ENCODE measurements at places on chromosomes 2 and 18.
A peak's percentile ranks its signal among the peaks of the same experiment; 100 is the strongest.

DNA sequence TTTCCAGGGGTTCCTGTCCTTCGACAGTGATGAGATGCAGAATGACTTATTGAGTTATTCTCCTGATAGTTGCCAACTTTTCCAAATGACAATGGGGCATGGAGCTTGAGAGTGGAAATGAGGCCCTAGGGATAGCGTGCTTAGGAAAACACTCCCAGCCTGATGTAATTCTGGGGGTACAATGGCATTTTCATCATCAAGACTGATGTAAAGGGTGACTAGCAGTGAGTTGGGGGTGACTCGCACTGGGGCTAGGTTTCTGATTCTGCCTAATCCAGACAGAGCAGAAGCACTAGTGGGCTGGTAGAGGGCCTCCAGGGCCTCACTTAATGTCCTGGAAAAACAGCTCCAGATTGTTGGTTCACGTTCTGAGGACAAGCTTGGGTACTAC lies 34.0 kb upstream of the IL37 start:
- DNase-seq, result no peak

GRCh38 chr2:40483549-40484243 lies 31.8 kb upstream of the SLC8A1 start:
- DNase-seq, result no peak

- no peak for DNase-seq
Measured at GRCh38 chr2:27810455-27810854, 38.9 kb downstream of the MRPL33 start.

DNA sequence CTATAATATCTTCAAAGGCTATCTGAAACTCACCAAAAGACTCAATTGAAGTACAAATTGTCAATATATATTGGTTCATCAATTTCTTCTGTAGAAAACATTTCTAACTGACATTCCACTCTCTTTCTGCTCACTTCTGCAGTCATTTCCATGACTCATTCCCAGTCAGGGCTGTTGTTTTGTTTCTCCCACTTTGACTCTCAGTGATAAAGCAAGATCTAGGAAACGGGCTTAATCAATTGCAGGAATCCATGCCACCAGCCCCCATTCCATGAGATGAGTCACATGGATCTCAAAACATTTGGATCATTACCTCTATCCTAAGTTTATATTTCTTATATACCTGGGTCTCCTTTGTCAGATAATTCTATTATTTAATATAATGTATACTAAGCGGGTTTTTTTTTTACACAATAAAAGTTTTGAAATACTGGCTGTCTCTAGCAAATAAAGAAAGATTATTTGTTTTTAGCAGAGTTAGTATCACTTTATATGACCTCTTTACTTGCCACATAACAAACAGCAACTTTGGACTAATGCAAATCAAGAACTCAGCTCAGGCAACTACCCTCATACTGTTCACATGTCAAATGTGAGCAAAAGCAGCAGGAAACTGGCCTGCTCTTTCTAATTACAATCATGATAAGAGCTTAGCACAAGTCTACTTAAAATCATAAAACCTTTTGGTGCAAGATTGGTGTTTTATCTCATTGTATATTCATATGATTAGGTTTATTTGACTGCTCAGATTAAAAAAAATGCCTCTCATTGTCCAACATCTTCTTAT lies 251.1 kb upstream of the PIK3C3 start:
- no peak for DNase-seq

DNA sequence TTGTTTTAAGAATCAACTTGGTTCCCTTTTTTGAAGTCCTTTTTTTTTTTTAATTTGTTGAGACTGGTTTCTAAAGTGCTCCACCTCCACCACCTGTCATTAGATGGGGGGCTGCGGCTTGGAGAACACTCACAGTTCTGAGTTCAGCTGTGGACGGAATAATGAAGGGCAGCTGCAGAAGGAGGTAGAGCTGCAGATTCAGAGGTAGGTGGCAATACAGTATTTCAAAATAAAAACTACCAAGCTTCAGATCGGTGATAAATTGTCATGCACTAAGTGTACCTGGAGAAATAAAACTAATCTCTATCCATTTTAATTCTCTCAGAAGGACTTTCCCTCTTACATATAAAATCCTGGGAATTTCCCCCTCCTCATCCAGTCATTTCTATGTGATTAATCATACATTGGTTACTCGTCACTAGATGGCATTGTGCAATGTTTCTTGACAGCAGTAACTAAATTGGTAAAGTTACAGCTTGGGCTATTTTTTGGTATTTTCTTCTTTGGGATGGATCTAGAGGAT lies 81.1 kb upstream of the SLC39A10 start:
- DNase-seq, result peak; percentile 44

- DNase-seq, result no peak
Measured at GRCh38 chr18:32683044-32683443, 89.8 kb downstream of the KLHL14 start.

DNA sequence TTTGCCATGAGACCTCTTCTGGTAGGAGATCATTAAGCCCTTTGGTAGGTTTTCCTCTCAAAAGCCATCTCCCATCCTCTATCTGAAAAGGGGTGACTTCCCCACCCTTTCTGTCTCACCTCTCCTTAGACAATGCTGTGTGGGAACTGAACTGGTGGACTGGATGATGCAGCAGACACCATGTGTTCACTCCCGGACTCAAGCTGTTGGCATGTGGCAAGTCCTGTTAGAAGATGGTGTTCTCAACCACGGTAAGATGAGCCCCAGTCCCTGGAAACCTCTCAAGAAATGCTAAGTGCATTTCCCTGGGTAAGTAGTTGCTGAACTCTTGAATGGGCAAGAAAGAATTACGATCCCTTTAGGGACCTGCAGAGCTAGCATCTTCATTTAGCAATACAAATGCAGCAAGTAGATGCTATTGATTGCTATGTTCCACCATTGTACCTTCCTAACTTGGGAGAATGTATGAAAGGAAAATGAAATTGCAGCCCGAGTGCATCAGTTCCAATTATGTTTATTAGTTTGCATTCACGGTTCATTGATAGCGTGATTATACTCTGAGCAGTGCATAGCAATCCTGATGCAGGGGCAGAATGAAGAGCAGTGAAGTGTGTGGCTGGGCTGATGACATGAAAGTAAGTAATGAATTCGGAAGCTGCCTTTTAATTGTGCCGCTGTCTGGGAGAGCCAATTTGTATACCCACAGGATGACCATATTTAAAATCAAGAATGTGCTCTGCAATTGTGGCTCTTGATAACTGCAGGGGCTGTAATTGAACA lies 110.0 kb upstream of the MAP3K20 start:
- DNase-seq, result no peak

DNA sequence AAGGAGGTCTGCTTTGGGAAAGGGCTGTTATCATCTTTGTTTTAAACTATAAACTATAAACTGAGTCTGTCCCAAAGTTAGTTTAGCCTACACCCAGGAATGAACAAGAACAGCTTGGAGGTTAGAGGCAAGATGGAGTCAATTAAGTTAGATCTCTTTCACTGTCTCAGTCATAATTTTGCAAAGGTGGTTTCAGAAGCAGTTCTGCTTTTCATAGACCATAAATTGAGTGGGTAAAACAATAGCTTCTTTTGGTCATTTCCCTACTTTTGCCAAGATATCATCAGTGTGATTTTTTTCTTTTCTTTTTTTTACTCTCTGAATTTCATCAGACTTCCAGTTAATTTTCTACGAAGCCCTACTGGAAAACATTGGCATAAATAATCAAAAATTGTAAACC lies 117.0 kb downstream of the AP1S3 start:
- no peak for DNase-seq

- DNase-seq, result peak; percentile 76
Measured at GRCh38 chr18:80175451-80176204, 66.6 kb downstream of the ADNP2 start.

DNA sequence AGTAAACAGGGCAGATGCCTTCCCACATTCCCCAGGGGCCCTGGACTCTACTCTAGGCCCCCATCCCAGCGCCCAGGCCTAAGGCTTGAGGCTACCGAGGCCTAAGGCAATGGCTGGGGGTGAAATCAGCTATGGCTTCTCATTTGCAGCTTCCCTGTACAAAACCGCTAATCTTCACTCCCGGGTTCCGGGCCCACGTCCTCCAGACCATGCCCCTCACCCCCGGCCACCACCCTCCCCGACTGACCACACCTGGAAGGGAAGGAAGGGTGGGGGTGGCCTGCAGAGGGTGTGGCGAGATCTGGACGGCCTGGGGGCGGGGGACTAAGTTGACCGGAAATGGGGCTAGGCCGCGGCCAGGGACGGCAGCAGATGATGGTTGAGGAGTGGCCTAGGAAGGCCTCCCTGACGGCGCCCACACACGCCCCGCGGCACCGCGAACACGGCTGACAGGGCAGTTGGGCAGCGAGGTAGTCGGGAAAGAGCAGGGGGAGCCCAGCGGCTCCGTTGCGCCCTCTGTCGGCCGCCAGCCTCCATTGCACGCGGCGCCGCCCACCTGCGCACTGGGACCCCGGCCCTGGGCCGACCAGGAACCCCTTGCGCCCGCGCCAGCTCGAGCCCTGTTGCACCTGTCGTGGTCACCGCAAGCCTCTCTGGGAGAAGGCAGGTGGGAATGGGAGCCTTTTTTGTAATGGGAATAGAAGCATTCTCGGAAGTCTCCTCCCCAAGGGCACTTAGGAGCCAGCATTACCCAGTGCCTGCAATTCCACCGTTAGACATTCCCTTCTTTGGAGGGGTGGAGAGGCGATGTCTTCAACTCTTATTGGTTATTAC lies 117.1 kb upstream of the STPG4 start:
- peak; percentile 53 for DNase-seq

DNA sequence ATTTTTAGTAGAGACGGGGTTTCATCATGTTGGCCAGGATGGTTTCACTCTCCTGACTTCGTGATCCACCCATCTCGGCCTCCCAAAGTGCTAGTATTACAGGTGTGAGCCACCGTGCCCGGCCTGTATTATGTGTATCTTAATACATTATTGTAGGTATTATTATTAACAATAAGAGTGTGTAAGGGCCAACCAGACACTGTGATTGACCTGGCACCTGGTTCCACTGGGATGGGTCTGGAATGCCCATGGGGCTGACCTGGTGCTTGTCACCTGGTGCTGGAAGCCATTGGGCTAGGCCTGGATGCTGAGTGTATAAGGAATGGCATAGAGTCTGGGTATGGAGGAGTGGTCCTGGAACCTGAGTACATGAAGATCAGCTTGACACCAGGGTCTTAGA lies 906.9 kb upstream of the TMEFF2 start:
- DNase-seq, result no peak

- DNase-seq, result no peak
Measured at GRCh38 chr2:31563273-31563839, 17.4 kb downstream of the SRD5A2 start.

DNA sequence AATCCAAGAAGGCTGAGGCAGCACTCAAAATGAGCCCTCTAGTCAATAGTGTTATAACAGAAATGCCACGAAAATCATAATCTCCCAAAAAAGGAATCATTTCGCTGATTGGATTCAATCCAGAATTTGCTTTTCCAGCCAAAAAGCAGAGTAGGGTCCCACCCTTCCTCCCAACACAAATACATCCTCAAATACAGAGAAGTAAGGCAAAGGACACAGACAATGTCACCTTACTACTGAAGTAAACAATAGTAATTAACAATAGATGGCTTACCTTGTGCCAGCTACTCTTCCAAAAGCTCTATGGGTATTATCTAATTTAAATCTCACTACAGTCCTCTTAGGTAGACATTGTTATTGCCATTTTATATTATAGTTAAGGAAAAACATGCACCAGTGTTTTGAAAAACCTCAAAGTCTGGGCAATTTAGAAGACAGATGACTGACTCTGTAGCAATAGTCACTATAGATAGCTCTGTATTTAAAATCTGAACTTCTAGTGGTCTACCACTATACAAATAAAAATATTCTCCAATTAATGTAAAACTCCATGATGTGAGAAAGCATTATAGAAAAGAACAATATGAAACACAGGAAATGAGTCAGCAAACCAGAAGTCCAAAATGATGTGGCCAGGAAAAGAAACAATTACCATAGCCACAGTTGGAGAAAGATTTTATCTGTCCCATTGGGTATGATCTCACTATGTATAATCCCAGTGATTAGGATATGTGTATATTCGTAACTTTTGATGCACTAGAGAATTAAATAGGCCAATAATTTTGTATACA lies 305.0 kb upstream of the ERBB4 start:
- DNase-seq, result no peak

DNA sequence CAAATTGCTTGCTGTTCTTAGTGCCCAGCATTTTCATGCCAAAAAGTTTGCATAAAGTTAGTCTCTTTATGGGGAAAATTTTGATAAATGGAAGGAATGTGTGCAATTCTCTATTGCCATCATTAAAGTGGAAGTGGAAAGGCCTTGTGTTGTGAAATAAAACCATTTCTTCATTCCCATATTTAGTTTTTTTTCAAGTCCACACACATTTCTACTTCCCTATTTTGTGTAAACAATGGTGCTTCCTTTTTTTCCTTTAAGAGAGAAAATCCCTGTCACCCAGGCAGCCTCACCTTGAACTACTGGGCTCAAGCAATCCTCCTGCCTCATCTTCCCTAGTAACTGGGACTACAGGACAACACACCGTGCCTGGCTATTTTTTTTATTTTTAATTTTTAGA lies 42.3 kb upstream of the NCOA1 start:
- DNase-seq, result no peak

GRCh38 chr2:55887901-55888624 lies 35.5 kb downstream of the EFEMP1 start:
- no peak for DNase-seq

DNA sequence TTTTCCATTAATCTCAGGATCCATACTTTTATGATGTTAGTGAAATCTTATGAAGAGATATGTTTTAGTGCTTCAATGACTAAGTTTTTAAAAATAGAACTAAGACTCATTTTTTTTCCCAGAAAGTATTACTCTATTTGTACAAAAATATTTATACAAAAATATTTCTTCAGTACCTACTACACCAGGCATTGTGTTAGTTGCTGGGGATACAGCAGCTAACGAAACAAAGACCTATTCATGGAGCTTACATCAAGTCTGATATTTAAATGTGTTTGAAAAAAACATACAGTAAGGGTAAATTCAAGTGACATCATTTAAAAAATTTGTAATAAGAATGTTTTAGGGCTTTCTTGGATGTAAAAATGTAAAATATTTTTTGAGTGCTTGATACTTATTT lies 11.6 kb downstream of the VAPA start:
- no peak for DNase-seq

- no peak for DNase-seq
Measured at GRCh38 chr2:142926445-142926844, 49.0 kb downstream of the KYNU start.

GRCh38 chr2:160838691-160839090 lies 321.5 kb upstream of the TANK start:
- no peak for DNase-seq

- no peak for DNase-seq
Measured at GRCh38 chr2:64283006-64283570, 138.9 kb upstream of the PELI1 start.

DNA sequence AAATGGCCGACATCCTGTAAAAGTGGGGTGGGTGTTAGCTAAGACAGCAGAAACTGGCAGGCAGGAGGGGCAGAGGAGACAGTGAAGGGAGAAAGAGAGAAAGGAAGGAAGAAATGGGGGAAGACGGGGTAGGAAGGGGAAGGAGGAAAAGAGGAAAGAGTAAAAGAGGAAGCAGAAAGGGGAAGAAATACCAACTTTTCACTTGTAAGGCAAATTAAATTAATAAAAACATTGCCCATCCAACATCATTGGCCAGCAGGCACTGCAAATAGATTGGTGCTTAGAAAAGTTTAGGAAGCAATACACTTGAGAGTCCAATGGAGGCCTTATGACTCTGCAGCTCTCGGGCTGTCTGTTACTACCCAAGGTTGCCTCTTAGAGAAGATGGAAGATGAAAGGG lies 116.7 kb downstream of the TNS1 start:
- no peak for DNase-seq

Data from activated CD8-positive, alpha-beta T cell treated with anti-CD3 and anti-CD28 coated beads, Interleukin-2, amount 10 ng/mL, durations not matched to agents 7 days and 5 days (primary cell).